CD8-positive, alpha-beta memory T cell (primary cell): ENCODE measurements at places on chromosomes 7 and 10. TPM values are rescaled to one million over a fixed set of nuclear protein-coding genes. Genes with fewer than 3 reads are reported as not detected.

GRCh38 chr10:66678521-66678920, 247.3 kb upstream of the LRRTM3 start:
- DNase-seq: no peak

- DNase-seq: no peak
Observed at GRCh38 chr7:129517931-129518330, 15.6 kb downstream of the SMKR1 start.

DNA sequence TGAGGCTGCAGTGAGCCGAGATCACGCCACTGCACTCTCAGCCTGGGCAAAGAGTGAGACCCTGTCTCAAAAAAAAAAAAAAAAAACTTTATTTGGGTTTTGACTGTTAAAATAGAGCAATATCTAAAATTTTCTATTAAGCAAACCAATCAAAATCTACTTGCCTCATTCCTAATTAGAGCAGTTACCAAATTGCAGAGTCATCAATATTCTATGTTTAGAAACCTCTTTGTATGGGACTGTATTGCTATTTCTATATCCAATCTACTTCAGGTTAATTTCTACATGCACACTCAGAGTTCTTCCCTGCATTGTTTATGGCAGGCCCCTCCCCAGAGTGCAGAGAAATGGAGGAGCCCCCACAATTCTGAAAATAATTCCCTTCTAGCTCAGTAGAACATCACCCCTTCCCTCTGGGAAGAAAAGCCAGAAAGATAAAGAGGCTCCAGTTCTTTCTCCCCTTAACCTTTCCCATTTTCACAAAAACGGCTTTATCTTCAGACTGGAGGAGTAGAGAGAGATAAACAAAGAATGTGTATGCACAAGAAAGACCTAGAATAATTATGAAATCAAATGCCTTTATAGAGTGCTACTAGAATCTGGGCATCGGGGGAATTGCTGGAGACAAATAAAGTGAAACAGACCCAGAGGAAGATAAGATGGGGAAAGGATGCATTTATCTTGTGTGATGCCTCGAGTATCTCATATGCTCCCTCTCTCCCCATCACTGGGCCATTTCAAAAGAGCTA, 17.9 kb downstream of the SCRN1 start:
- DNase-seq: no peak

DNA sequence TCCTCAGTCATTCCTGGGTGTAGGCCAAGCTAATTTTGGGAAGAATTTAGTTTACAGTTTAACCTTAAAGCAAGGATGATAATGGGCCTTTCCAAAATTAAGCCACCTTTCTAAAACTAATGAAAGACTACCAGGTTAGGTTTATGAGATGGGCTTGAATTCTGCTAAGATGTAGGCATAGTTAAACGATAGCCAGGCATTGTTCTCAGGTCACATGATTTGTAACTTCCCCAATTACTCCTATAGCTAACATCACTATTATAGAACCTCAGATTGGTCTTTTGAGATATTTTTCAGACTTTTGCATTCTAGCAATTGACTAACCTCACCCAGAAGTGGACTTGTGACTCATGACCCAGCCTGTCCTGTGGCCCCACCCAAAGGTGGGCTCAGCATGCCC, 7.0 kb upstream of the NUB1 start:
- DNase-seq: no peak

The PDZD7 gene
- total RNA-seq: 0.31 TPM
